ENCODE measurements at places on chromosomes 7 and 10. TPM values are rescaled to one million over a fixed set of nuclear protein-coding genes. Genes with fewer than 3 reads are reported as not detected.
A peak's percentile ranks its signal among the peaks of the same experiment; 100 is the strongest.

DNA sequence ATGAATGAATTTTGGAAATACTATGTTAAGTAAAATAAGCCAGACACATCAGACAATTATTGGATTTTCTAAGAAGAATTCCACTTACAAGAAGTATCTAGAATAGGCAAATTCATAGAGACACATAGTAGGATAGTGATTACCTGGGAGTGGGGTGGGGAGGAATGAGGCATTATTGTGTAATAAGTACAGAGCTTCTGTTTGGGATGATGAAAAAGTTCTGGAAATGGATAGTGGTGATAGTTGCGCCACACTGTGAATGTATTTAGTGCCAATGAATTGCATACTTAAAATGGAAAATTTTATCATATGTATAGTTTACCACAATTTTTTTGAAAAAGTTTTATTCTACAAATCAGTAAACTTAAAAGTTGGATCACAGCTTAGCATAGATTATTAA lies 297.2 kb upstream of the KAT6B start:
- H3K36me3 ChIP-seq = peaks cover 41% of the 10 kb centered on the region
- H3K4me1 ChIP-seq = no peaks in the 10 kb centered on the region
- no peak overlapping the region for H3K27ac ChIP-seq
- no peak for DNase-seq
- H3K27me3 ChIP-seq = no peaks in the 10 kb centered on the region

- DNase-seq = no peak
- no peaks in the 10 kb centered on the region for H3K27me3 ChIP-seq
- peak overlapping the region; percentile 24 for H3K27ac ChIP-seq
- H3K36me3 ChIP-seq = no peaks in the 10 kb centered on the region
These were observed 17.9 kb downstream of the PRKCQ start for GRCh38 chr10:6562221-6562620.

- no peak for DNase-seq
- peaks cover 37% of the 10 kb centered on the region for H3K4me1 ChIP-seq
- H3K27ac ChIP-seq = peak overlapping the region; percentile 98
- no peaks in the 10 kb centered on the region for H3K36me3 ChIP-seq
These were observed 1.6 kb downstream of the PPP3CB start for GRCh38 chr10:73494213-73494612.

The H2BK1 gene
- total RNA-seq = not detected

- DNase-seq = no peak
- H3K4me3 ChIP-seq = no peak overlapping the region
- no peaks in the 10 kb centered on the region for H3K27me3 ChIP-seq
- no peak overlapping the region for H3K27ac ChIP-seq
These were observed 773.9 kb downstream of the LRMDA start for GRCh38 chr10:76205361-76205760.

DNA sequence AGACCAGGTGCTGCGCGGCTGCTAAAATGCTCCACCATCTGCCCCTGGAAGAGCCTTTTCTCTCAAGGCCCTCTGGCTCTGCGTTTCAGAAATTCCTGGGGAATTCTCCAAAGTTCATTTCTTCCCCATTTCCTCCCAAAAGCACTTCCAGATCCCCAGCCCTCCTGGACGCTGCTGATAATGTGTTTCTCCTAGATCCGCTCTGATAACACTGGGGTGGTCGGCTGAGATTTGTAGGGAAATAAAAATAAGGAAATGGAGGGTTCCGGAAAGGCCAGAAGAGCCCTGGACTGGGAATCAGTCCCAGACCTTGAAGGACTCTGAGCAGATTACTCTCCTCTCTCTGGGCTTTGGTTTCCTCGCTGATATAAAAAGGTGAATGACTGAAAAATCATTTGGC lies 28.1 kb downstream of the COL13A1 start:
- no peaks in the 10 kb centered on the region for H3K36me3 ChIP-seq
- no peak for DNase-seq
- no peaks in the 10 kb centered on the region for H3K27me3 ChIP-seq
- no peak overlapping the region for H3K27ac ChIP-seq
- H3K4me1 ChIP-seq = peaks cover 6% of the 10 kb centered on the region
- H3K4me3 ChIP-seq = no peak overlapping the region

The ELMO1 gene
- total RNA-seq = 494 TPM

- H3K36me3 ChIP-seq = no peaks in the 10 kb centered on the region
- DNase-seq = no peak
- no peaks in the 10 kb centered on the region for H3K27me3 ChIP-seq
- no peak overlapping the region for H3K27ac ChIP-seq
These were observed 319.6 kb downstream of the GRID1 start for GRCh38 chr10:86046845-86047460.

GRCh38 chr10:119315128-119316001 lies 108.0 kb downstream of the GRK5 start:
- no peaks in the 10 kb centered on the region for H3K27me3 ChIP-seq
- no peaks in the 10 kb centered on the region for H3K36me3 ChIP-seq
- no peak overlapping the region for H3K27ac ChIP-seq
- H3K4me3 ChIP-seq = no peak overlapping the region
- H3K4me1 ChIP-seq = peaks cover 97% of the 10 kb centered on the region
- DNase-seq = no peak
